ENCODE measurements at places on chromosomes 5 and 9.

DNA sequence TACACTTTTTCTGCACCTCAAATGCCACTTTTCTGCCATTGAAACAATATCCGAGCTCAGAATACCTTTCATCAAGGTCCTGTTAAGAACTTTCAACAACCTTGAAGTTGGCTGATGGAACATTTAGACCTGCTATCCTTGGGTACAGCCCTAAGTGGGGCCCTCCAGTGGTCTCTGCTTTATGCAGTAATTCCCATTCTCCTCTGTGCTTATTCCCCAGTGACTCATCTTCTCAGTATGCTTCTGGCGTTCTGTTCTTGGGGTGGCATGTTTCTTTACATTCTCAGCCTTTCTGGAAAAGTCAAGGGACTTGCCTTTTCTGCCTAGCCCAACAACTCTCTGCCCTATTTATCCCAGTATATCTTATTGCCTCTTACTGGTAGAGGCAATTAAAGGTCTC is 7.1 kb downstream of the ANP32B start:
- DNase-seq = no peak

DNA sequence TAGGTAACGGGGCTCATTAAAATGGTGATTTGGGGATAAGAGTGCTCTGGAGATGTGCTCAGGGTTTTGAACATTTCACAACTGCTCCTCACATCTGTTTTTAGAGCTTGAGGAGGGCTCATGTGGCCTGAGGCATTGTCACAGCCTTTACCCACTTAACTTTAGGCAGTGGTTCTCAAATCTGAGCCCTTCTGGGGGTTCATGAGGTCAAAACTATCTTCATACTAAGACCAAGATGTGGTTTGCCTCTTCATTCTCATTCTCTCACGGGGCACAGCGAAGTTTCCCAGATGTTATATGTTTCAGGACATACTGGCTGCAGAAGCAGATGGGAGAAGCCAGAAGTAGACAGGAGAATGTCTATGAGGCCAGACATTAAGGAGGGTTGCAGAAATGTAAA is 38.4 kb downstream of the STXBP1 start:
- no peak for DNase-seq

- no peak for DNase-seq
Observed at GRCh38 chr5:107302441-107302840, 368.3 kb downstream of the EFNA5 start.

- peak; percentile 33 for DNase-seq
Observed at GRCh38 chr5:127870914-127871313, 167.7 kb downstream of the CCDC192 start.

DNA sequence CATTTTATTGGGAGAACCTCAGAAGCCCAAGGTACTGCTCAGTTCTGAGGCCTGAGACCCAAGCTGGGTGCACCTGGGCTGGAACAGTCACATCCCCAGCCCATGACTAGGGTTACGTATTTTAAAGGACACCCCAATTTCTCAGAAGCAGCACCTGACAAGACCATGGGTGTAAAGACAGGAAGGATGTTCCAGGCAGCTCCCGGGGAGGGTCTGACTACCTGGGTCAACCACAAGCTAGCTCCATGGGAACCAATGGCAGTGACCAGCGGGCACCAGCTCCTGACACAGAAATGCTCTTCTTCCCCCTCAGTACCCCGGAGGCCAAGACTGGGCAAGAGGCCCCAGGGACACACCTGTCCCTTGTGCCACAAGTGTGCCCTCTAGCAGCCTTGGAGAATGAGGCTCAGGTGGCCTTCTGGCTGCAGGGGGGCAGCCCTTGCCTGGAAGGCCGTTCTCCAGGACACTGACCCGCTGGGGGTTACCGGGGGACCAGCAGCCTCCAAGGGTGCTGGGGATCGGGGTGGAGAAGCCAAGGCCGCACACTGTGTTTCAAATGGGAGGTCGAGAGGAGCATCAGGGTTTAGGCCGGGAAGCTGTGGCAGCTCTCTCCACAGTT is 52.6 kb downstream of the IPPK start:
- DNase-seq = no peak

GRCh38 chr9:125329978-125330377 is 68.4 kb downstream of the GAPVD1 start:
- DNase-seq = no peak
